ENCODE measurements at places on chromosomes 2 and 18.

- no peak for DNase-seq
Observed at GRCh38 chr2:195898505-195899191, 170.0 kb downstream of the DNAH7 start.

DNA sequence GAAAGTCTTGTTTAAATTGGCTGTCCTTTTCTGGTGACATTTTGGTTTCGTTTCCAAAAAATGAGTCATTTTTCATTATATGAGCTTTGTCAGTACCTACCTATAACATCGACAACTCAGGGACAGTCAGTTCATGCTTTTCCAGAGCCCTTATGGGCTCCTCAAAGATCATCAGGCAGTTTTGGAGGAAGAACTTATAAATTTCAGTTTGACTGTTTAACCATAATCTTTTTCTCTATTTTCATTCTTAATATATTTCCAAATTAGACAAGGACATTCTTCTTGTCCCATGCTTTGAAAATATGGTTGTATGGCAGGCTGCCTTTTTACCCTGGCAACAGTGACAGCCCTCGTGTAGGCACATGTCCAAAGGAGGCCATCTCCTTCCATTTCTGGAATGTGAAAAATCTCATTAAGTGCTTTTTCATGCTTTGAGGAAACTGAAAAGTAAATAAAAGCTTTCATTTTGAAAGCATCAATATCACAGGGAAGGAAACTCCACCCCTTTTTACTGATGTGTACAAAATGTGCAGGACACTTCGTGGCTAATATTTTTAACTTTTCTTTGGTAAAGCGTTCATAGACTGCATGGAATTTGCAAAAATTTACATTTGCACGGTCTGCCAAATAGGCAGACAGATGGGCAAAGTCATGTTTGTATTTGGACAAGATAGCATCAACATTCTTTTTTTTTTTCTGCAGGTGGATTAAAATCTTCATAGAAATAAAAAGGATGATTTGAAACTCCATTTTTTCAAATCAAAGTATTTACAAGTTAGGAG, 7.2 kb upstream of the PROC start:
- no peak for DNase-seq

DNA sequence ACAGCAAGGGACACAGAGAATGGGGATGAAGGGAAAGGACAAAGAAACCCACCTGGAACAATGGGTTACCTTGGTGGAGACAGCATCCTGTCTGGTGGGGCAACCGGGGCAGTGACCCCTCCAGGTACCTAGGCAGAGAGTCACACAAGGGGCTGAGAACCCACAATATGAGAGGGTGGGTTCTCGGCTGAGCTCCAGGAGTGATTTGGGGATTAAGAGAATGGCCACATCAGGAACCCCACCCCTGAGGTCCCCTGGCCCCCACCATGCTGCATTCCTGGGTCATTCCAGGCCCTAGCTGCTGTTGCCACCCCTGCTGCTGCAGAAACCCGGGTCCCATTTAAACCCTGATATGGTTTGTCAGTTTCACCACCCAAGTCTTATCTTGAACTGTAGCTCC, 172.3 kb downstream of the RTP5 start:
- DNase-seq, result no peak

- no peak for DNase-seq
Observed at GRCh38 chr2:11396021-11396420, 51.6 kb upstream of the ROCK2 start.

GRCh38 chr2:189865826-189866225, 81.6 kb downstream of the PMS1 start:
- DNase-seq, result no peak

DNA sequence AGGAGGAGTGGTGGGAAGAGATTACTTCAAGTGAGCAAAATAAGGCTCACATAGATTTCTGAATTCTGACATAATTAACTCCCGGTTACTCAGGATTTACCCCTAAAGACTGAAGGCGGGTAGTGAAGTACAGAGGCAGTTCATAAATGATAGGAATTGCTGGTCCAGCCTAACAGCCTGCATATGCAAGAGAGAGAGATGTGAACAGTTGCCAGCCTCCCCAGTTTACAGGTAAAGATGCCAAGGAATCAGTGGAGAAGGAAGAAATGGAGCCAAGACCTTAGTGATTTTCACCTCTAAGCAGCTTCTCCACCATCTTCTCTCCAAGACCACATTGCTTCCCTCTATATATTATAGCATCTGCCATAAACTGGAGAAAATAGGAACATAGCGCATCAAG, 91.8 kb upstream of the THUMPD2 start:
- no peak for DNase-seq

- no peak for DNase-seq
Observed at GRCh38 chr2:217459680-217460405, 543.0 kb downstream of the TNS1 start.

DNA sequence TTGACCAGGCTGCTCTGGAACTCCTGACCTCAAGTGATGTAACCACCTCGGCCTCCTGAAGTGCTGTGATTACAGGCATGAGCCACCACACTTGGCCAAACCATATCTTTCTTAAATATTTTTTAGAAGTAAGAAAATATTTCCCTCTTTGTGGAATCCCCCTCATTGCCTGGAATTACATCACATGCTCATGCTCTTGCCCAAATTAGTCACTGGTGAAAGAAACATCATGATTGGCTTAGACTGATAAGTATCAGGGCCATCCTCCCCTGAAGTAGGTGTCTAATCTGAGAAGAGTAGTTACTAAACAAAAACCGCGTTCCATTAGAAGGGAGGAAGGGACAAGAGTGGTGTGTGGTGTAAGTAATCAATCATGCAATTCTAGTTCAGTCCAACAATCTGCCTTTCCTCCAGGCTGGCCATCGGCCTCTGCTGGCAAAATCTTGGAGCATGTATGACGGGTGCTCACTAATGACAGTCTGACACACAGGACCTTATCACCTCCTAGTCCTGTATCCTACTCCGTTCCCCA, 52.3 kb upstream of the SCG2 start:
- DNase-seq, result no peak

DNA sequence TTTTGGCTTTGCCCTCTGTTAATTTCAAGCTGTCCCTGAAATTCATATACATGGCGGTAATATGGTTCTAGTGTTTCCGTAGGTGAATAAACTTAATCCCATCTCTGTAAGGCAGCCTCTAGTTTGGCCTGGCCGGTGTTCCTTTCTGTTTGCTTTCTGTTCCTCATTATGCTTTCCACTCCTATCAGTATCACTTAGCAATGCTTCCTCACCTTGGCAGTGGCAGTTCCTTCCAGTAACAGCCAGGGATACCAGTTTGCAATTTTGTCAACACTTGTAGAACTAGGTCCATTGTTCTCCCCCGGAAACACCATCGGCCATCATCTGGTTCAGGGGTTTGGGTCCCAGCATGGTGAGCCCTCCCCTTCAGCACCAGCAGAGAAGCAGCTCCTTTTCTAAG, 18.2 kb upstream of the TNP1 start:
- DNase-seq, result no peak

All from CD4-positive, alpha-beta T cell treated with Interleukin-6 for 4 hours (primary cell).